Activated effector memory CD4-positive, alpha-beta T cell treated with Interleukin-2 at 50 U/mL for 16 hours (primary cell): ENCODE measurements at places on chromosomes 3 and 15.

- DNase-seq = no peak
These were observed 24.2 kb downstream of the CYP11A1 start for GRCh38 chr15:74343127-74343796.

GRCh38 chr15:73996939-73997338 is 2.4 kb downstream of the PML start:
- DNase-seq = no peak

- DNase-seq = no peak
These were observed 63.6 kb downstream of the MOBP start for GRCh38 chr3:39531066-39531465.

GRCh38 chr3:115838786-115839185 is 215.5 kb downstream of the GAP43 start:
- no peak for DNase-seq

GRCh38 chr3:194983620-194984019 is 287.3 kb downstream of the XXYLT1 start:
- DNase-seq = no peak

- no peak for DNase-seq
These were observed 39.6 kb downstream of the LNP1 start for GRCh38 chr3:100440895-100441294.

DNA sequence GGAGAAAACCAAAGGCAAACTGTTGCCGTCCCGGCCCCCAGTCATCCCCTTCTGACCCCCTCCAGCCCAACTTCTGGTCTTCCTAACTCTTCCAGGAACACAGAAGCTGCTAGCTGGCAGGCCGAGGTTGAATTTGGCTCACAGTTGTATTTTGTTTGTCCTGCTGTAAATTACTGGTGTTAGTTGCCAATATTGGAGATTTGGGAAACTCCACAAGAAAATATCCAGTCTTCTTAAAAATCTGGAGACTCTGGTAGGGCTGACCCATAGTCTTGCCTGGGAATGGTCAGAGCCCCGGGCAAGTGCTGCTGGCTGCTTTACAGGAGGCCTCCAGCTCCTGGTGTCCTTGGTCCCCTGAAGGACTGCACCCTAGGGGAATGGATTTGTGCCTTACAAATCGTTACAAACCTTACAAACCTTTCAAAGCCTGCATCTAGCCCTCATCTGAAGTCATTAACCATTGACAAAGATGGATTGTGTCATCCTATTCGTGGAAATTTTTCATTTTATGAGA is 112.0 kb upstream of the MCTP2 start:
- DNase-seq = no peak

GRCh38 chr15:68278595-68279405 is 1.3 kb downstream of the FEM1B start:
- DNase-seq = no peak

DNA sequence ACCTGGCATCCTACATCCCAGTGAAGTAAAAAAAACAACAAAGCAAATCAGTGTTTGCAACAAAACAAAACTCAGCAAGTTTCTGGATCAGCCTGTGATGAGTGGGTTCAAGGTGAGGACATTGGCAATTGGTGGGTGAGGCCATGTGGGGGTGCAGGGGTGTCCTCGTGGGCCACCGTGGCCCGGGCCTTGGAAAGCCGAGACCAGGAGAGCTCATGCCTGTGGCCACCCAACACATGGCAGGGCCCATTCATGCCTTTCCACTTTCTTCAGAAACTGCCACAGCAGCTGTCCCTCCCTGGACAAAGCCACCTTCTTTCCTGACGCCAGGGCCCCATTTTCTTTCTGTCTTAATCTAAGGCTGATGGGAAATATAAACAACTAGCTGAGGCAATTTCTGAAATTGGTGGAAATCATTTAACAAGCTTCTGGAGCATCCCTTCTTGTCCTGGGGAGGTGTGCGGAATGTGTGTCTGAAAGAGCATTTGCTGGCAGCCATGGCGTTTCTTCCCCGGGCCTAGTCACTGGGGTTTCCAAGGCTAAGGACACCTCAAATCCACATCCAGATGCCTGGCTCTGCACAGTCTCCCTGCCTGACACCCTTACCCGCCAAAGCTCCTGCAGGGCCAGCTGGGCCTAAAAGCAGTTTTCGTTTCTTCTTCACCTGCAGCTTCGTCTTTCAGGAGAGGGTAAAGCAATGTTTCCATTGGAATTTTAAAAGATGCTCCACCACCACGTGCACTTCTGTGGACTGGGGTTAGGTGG is 34.1 kb upstream of the SFMBT1 start:
- no peak for DNase-seq

DNA sequence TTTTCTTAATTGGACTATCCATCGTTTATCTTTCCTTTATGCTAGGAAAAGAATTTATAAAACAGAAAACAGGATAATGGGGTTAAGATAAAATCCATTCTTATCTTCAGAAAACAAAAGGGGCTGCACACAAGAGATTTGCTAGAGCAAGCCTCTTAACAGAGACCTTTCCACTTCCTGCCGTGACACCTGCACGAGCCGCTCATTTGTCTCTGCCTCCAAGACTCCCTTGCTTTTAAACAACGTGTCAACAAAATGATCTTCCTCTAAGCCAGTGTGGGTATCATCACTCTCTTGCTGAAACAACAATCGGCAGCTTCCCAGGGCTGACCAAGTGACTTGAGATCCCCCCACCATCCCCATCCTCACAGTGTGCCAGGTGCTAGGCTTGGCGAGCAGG is 33.1 kb downstream of the GABRB3 start:
- no peak for DNase-seq

GRCh38 chr3:52471371-52472238 is 16.2 kb downstream of the NISCH start:
- DNase-seq = no peak

DNA sequence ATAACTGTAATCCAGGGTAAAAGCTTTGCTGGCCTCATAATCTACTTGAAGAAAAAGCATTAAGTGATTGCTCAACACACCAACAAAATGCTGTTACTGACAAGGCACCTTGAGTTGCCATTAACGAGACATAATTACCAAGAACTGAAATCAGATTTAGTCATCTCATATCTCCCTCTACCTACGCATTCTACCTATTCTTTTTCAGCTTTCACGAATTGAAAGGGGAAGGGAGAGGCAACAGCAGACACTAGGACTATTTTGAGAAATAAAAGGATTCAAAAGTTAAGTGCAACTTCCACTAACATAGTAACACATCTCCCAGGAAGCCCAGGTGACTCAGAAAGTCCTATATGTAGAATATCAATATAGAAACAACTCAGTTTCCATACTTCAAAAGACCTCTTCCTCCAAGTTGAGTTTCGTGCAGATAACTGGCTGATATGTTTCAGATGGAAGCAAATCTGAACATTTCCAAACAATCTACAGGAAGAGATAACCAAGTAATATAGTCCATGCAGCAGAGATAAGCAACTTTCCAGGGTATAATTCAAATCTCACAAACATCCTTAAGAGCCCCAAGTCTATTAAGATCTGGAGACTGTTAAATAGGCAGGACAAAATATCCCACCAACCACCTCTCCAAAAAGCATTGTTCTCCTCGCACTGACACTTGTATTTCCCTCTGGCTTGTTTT is 1.9 kb downstream of the OSBPL10 start:
- DNase-seq = no peak

- DNase-seq = no peak
These were observed 4.0 kb downstream of the TMEM212 start for GRCh38 chr3:171847133-171847532.

DNA sequence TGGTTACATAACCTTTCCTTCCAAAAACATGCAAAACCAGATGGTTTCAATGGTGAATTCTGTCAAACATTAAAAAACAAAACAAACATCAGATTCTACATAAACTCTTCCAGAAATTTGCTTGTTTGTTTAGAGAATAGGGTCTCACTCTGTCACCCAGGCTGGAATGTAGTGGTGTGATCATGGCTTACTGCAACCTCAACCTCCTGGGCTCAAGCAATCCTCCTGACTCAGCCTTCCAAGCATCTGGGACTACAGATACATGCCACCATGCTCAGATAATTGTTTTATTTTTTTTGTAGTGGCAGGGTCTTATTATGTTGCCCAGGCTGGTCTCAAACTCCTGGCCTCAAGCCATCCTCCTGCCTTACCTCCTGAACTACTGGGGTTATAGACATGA is 36.1 kb downstream of the FBXL2 start:
- no peak for DNase-seq

GRCh38 chr3:11583235-11583634 is 60.5 kb downstream of the VGLL4 start:
- DNase-seq = no peak

GRCh38 chr3:149414557-149415231 is 37.2 kb upstream of the TM4SF1 start:
- DNase-seq = no peak

DNA sequence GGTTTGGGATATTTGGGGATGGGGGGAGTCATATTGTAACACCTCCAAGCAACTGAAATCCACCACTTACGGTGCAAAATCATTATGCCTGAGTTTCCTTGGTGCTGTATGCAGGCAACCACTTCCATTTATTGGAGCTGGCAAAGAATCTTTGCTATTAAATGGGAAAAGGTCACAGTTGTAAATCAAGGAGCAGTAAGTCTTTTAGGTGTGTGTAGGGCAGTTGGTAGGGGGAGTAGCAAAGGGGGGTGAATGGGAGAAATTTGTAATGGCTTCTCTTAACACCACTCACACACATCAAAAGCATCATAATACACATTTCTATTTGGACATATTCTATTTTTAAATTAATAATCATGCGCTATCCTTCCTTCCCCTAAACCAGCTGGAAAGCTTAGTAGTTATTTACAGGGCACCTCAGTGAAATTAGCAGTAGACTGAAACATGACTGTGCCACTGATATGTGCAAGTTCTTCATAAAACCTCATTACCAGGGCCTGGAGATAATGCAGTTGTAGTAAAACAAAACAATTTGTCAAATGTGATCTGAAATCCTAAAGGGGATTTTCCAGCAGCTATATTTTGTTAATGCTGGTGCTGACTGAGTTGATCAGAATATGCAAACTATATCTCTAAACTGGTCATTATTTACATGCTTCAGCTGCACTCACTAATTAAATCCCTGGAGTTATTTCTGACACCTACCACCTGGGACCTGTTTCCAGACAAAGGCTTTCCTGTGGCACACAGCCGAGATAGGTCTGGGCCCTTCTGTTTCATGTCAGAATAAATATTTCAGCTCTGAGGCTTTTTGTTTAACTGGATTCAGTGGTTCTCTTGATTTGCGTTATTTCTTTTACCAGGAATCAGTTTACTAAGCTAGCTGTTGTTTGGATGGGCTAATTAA is 90.1 kb downstream of the B3GALNT1 start:
- DNase-seq = no peak

DNA sequence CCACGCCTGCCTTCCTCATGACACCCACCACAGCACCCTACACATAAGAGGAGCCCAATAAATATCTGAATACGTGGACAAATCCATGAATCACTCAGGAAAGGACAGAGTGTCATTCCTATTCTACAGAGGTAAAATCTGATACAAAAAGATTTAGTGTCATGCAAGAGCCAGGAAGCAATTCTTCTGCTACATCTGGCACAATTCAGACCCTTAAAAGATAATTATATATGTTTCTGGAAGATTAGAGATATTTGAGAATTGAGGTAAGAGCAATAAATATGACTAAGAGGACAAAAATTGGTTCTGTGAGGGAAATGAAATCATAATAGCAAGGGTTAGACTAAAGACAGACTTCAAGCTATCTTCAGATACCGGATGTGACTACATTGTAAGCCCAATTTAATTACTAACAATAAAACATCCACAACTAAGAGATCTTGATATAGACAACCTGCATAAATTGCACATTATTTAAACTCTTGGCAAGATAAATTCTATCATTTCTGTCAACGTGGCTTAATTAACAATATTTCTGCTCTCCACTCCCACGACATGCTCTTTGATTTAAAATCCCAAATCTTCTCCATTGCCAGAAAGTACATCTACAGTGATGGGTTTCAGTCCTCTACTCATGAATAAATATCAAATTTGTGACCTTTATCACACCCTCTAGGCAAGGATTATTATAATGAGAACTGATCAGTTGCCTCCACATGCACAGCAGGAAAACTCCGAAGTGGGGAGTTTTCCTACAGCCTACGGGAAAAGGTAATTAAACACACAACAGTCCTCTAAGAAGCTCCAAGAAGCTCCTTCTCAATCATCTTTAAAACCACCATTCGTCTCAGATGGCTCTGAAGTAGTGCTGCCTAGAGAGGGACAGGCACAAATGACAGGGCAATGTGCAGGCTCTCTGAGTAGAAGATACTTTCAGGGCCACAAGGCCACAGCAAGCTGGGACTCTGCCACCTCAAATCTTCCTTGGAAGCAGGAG is 32.6 kb downstream of the MB21D2 start:
- DNase-seq = no peak

DNA sequence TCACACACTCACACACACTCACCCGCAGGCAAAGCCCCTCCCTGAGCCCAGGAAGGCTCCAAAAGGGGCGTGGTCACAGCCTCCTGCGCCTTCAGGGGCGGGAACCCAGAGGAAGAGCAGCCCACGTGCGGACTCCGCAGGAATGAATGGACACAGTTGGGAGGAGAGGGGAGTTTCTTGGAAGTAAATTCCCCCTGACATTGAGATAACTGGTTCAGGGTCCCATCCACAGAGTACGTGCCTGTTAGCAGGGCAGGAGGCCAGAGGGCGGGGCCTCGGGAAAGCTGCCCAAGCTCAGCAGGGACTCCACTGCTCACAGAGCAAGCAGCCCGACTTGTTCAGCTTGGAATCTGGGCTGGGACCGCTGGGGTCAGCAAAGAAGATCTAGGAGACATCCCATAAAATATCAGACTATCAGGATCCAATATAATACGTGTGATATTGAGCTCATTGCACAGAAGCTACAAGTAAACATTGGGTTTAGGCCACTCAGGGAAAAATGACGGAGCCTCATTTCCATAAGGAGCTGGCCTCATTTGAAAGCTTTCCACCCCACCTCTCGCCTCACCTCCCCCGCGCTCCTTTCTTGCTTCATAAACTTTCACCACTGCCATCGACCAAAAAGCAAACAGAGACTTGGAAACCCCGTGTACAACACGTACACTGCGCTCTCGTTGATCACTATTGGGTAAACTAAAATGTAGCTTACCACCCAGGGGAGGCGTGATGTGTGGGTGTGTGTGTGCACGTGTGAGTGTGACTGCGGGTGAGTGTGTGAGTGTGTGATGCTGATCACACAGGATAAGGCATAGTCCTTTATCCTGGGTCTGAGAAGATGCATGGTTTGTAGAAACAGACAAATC is 36.0 kb downstream of the TM2D3 start:
- DNase-seq = no peak

DNA sequence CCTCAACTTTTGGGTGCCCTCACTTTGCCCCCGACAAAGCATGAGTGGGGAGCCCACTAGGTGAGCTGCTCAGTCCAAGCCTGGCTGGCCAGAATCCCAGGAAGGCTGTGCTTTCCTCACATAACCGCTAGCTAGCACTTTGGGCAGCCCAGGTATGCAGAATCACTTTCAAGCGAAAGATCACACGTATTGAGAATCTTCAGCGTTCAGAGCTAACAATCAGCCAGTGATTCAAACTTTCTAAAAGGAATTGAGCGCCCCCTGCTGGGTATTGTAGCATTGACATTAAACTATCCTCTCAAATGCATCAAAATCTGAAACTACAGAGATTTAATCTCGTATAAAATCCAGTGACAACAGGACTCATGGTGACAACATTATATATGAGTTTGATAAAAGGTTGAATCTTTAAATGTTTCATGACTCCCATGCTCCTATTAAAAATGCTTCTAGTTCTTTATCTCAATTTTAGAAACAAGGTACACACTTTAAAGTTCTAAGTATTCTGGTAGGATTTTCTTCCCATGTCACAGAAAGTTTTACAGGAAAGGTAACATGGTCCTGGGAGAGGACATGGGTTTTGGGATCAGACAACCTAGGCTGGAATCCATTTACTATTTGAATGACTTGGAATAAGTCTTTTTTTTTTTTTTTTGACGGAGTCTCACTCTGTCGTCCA is 11.8 kb downstream of the ANAPC13 start:
- peak; percentile 43 for DNase-seq

- no peak for DNase-seq
These were observed 556.3 kb upstream of the TBL1XR1 start for GRCh38 chr3:177753451-177754155.
